ENCODE measurements at places on chromosomes 3 and 15.

GRCh38 chr3:57983734-57984518 is 24.3 kb upstream of the FLNB start:
- no peak for DNase-seq

GRCh38 chr15:62104401-62104800 is 37.6 kb downstream of the C2CD4A start:
- DNase-seq = no peak

GRCh38 chr15:57662802-57663201 is 43.7 kb upstream of the POLR2M start:
- no peak for DNase-seq

DNA sequence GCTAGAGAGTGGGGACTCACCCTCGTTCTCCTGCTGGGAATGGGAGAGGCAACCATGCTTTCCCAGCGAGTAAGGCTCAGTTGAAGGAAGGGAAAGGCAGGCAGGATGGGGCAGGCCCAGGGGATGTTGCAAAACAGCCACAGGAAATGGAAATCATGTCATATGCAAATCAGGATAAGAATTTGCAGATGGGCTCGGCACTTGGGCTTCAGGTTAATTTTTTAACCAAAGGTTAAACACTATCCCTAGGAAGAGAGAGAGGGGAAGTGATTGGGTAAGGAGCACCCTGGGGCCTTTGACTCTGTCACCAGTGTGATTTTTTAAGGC is 14.6 kb upstream of the PLA2G4E start:
- DNase-seq = peak; percentile 72

GRCh38 chr15:76756381-76756780 is 148.8 kb downstream of the SCAPER start:
- no peak for DNase-seq

- no peak for DNase-seq
Observed at GRCh38 chr3:5929027-5929426, 741.5 kb downstream of the EDEM1 start.

DNA sequence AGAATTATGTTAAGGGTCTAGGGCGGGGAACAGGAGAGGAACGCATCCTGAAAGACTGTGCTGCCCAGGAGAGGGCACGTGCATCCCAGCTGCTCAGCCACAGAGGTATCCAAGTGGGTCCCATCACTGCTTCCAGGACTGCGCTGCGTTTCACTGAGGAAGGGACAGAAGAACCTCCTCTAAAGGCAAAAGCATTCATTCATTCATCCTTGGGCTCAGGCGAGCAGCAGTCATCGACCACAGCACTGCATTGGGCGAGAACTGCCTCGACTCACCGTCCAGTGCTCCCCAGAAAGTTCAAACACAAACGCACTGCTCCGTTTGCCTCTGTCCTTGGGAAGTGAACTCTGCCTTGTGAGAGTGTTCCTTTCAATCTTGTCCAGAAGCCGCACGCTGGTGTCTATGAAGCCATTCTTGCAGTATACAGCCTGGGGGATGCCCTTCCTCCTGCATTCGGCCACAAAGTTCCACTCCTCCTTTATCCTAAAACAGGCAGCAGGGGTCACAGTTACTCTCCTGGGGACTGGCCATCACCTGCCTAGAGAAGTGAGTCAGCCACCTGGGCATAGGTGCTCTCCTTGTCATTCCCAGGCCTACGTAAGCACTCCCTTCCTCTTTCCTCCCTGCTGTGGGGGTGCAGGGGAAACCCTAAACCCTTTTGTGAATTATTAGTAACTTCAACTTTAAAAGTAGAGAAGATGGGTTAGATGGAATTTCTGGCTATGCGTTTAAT is 21.2 kb downstream of the LRRC2 start:
- DNase-seq = no peak

- DNase-seq = no peak
Observed at GRCh38 chr3:186644683-186645082, 4.5 kb downstream of the FETUB start.

DNA sequence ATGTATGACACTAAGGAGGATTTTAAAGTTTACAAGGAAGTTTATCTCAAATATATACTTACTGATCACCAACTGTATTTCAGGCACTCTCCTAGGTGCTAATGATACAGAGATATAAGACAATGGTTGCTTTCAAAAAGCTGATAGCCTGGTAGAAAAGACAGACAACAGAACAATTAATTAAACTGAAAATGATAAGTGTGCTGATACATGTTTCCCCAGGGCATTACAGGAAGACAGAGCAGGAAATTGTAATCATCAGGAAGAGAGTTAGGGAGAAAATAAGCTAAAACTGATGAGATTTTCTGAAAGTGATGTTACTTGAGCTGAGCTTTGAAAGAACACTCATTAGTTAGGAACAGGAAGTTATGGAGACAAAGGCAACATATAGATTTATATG is 229.7 kb downstream of the RSRC1 start:
- no peak for DNase-seq

- no peak for DNase-seq
Observed at GRCh38 chr3:46271209-46271745, 29.0 kb downstream of the CCR3 start.

GRCh38 chr3:66625505-66626216 is 124.8 kb upstream of the LRIG1 start:
- DNase-seq = no peak

GRCh38 chr3:121566773-121567172 is 976 bp upstream of the ARGFX start:
- no peak for DNase-seq

DNA sequence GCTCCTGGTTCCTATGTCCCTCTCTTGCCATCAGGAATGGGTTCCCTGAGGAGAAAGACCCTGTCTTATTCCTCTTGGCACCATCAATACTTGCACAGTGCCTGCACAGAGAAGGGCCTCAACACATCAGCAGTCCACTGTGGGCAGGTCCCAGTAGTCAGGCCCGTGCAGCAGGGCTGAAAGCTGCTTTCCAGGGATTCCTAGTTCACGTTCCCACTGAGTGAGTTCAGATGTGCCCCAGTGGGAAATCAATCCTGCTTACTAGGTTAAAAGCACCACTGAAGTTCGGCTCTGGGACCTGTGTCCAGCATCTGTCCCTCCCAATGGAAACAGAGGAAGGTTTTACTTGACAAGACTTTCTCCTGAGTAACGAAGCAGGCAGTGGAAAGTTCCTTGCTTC is 15.7 kb downstream of the RAB43 start:
- no peak for DNase-seq

DNA sequence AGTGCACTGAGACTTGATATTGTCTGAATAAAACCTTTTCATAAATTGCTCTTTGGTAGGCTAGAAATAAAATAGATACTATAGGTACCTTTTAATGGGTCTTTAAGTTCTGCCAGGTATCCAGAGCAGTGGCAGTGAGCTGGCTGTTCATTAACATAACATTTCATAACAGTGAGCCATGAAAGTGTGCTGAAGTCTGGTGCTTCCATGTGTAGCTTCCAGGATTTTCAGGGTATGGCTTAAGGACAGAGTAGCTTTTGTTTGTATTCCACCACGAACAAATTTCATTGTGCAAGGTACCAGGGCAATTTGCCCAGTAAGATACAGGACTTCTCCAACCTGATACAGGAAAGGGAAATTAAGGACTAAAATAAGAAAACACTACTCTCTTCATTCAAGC is 124.7 kb upstream of the NANOGP8 start:
- DNase-seq = no peak

- DNase-seq = no peak
Observed at GRCh38 chr3:117131259-117131658, 421.7 kb downstream of the TUSC7 start.

- DNase-seq = peak; percentile 91
Observed at GRCh38 chr3:126132751-126133511, 47.5 kb downstream of the ALDH1L1 start.

DNA sequence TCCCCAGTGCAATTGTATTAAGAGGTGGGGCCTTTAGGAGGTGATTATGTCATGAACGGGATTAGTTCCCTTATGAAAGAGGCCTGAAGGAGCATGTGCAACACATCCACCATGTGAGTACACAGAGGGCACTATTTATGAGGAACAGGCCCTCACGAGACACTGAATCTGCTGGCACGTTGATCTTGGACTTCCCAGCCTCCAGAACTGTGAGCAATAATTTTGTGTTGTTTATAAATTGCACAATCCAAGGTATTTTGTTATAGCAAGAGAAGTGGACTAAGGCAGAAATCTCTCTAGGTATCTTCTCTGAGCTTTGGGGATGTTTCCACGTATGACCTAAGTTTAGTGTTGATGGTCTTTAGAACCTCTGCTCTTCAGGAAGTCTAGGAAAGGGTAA is 149.3 kb upstream of the CBLB start:
- DNase-seq = no peak

GRCh38 chr3:68173012-68173634 is 518.7 kb upstream of the SUCLG2 start:
- DNase-seq = no peak

DNA sequence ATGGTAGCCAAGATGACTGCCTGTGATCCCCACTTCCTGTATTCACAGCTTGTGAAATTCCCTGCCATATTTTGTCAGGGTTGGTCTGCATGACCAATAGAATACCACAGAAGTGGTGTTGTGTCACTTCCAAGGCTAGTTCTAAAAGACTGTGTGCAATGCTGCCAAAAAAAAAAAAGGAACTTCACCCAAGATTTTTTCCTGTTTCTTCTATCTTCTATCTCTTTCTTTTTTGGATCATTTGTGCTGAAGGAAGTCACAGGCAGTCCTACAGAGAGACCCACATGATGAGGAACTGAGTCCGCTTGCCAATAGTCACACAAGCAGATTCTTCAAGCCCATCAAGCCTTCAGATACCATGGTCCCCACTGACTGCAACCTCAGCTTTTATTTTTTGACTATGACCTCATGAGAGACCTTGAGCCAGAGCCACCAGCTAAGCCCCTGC is 18.1 kb upstream of the RAF1 start:
- DNase-seq = no peak

DNA sequence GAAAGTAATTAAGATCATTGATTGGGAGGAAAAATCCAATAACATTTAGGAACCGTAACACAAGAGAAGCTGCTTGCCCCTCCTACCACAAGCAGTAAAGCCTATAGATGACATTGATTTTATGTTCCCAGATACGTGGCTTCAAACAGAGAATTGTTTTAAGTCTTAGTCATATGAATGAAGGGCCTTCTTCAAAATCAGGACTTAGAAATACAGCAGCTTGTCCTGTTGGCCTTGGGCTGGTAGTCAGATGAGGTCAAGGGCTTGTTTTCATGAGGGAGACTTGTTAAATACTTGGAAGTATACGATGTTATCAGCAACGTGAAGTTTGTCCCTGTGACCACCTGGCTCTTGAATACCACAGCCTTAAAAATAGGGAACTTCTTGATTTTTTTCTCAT is 114.4 kb downstream of the VGLL4 start:
- DNase-seq = no peak

DNA sequence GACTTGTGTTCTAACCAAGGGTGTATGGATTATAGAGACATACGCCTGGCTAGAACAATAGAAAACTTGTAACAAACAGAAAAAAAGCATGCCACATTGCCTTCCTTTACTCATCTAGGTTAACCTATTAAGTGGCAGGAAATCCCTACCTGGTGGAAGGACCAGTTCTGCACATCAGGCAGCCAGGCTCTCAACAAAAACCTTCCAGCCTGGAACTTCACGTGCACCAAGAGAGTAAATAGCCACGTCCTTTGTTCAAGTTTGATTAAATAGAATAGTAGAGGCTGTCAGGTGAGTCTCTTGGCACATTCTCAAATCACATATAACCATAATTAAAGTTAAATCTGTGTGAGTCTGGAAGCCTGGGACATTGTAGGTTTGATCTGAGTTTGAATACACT is 85.0 kb upstream of the DPH6 start:
- DNase-seq = no peak

DNA sequence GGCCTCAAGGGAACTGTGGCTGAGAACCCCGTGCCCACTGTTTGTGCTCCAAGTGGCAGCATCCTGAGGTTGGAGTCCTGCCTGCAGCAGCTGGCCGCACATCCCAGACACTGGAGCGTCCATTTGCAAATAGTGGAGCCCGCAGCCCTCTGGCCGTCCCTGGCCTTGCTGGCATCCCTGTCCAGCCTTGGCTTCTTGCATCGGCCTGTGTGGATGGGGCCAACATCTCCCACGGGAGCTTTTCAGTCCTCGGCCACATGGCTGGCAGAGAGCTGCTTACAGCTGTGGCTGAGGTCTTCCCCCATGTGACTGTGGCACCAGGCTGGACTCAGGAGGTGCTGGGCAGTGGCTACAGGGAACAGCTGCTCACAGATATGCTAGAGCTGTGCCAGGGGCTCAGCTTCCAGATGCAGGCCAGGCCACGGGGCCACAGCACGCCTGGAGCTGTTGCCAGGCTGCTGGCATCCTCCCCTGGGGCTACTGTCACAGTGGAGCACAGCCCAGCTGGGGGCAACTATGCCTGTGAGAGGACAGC is 71.2 kb downstream of the FAM43A start:
- DNase-seq = no peak

- no peak for DNase-seq
Observed at GRCh38 chr3:63975723-63976122, 47.6 kb downstream of the PSMD6 start.

- DNase-seq = no peak
Observed at GRCh38 chr3:46966811-46967210, 9.7 kb downstream of the CCDC12 start.

- no peak for DNase-seq
Observed at GRCh38 chr3:130950641-130951040, 56.8 kb downstream of the ATP2C1 start.

DNA sequence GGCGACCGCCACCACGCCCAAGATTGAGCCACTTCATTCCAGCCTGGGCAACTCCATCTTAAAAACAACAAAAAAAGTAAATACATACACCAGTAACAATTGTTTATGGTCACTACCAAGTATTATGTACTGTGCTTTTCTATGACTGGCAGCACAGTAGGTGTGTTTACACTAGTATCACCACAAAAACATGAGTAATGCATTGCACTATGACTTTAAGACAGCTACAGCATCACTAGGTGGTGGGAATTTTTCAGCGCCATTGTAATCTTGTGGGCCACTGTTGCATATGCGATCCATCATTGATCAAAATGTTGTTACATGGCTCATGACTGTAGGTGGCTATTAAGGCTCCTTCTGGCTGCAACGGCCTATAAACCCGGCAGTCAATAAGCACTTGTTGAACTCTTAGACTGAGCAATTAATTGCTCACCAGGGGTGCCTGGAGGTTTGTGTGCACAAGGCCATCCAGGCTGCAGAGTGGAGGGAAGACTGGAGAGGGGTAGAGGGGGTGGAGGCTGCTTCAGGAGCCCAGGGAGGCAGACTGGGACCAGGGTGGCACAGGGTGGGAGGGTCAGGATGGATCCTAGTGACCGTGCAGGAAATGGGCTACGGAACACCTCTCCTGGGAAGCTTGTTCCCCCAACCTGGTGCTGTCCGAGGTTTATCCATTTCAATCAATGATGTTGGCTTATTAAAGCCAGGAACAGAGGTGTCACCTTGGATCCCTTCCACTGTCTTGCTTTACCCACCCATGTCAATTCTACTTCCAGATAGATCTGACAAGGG is 17.9 kb upstream of the COPG1 start:
- DNase-seq = no peak

All from NCI-H526 (cell line).